ENCODE measurements at places on chromosomes 3 and 15.
A peak's percentile ranks its signal among the peaks of the same experiment; 100 is the strongest.

GRCh38 chr15:69479081-69479480 lies 26.5 kb downstream of the RPLP1 start:
- no peak for DNase-seq

DNA sequence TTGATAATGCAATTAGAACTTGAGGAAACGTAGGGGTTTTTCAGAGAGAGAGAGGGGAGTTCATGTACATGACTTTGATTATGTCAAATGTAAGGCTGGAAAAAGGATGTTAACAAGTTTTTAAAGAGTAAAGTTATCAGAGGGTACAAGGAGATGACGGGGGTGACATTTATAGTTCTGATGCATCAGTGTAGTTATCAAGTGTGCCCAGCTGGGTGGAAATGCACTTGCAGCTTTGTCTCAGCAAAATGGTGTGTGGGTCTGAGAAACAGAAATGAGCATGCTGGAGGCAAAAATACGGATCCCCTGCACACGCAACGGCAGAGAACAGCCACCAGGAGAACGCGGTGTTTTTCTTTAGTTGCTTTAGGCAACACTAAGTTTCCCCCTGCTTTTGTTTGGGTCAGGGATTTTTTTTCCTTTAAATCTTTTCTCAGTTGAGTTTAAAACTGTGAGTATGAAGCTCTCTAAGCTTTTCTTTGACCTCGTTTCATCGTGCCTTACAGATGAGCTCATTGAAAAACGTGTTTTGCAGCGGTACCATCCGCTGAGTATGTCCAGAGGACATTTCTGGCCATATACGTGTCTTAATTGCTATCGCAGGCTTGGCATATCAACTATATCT lies 205.4 kb downstream of the PDZRN3 start:
- DNase-seq = no peak

DNA sequence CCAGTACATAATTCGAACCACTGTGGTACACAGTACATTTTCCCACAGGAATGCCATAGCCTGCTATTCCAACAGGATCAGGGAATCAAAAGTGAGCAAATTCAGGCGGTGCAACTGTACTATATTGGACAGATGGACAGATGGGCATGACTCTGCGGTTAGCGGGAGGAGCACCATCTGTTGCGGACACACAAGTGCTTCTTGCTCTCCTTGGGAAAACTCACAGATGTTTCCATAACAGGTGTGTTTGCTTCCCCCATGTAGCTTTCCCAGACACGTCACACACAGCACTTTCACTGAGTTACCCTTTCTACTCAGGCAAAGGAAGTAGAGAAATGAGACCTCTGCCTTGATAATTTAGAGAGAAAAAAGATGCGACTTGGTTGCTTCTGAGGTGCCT lies 325.1 kb upstream of the THBS1 start:
- no peak for DNase-seq

DNA sequence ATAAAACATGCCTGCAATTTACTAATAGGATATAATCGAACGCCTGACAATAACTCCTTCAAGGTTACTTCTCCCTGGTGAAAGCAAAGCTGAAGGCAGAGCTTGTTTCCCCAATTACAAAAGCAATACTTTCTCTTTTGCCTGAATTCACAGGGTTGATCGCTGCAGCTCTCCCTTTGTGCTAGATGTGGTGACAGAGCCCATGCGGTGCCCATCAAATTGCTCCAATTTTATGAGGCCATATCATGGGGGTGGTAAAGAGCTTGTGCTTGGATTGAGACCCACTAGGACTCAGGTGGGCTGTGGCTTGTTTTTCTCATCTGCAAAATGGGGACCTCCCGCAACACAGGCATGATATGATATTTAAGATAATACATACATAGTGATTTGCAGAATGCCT lies 143.4 kb downstream of the GREM1 start:
- no peak for DNase-seq

DNA sequence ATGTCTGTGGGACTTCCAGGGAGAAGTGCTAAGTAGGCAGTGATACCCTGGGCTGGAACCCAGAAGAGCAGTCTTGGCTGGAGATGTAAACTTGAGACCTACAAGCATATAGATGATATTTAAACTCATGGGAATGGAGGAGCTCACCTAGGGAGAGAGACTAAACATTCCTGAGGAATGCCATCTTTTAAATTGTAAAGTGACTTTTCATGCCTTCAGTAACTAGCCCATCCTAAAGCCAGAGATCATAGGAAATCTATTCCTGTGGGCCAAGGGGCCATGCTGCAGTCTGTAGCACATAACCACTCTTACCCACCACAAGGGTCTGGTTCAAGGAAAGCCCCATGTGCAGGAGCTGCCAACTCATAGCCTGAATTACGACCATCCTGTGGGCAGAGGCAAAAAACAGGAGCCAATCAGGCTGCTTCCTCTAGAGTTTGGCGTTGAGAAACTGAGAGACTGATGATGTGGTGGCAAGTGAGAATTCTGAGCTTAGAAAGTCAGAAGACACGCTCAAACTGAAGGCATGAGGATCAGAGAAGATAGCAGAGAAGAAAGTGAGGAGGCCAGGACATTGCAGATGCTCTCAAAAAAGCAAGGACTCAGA lies 37.5 kb downstream of the CTDSPL start:
- peak; percentile 53 for DNase-seq

DNA sequence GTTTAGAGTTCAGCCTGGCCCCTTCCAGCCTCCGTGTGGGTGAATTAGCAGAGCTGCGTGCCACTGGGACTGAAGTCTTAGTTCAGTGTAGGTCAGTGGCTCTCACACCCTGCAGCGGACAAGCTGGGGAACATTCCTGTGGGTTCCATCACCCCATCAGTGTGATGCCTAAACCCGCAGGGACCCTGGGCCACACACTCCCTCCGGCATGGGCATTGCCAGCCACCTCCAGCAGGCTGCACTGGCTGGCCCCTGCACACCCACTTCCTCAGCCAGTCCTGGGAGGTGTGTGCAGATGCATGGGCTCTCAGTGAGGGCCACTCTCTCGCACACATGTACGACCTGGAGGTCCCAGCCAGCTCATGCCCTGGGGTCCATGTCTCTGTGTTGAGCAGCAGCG lies 32.1 kb upstream of the TOPBP1 start:
- DNase-seq = no peak
